A375 (cell line): ENCODE measurements at places on chromosomes 1 and 21. TPM values are rescaled to one million over a fixed set of nuclear protein-coding genes. Genes with fewer than 3 reads are reported as not detected.

DIRAS3 gene
- 0.27 and 1.6 TPM in 2 replicates for total RNA-seq

SMIM34 gene
- total RNA-seq: not detected in 2 replicates

KIF14 gene
- 20.0 and 22.6 TPM in 2 replicates for total RNA-seq

PLA2G2F gene
- not detected in 2 replicates for total RNA-seq

VPS26C gene
- total RNA-seq: 35.7 and 38.9 TPM in 2 replicates

KRTAP10-7 gene
- not detected in 2 replicates for total RNA-seq

AKR7A3 gene
- 0.57 and 1.2 TPM in 2 replicates for total RNA-seq

MPC2 gene
- total RNA-seq: 28.8 and 30.3 TPM in 2 replicates

SPATA17 gene
- 1.8 and 2.4 TPM in 2 replicates for total RNA-seq

LAMC2 gene
- total RNA-seq: 2.1 and 4.1 TPM in 2 replicates

GPR37L1 gene
- total RNA-seq: not detected in 2 replicates

SLC44A5 gene
- total RNA-seq: 0.50 and 1.4 TPM in 2 replicates

VWA5B1 gene
- not detected in 2 replicates for total RNA-seq
